ENCODE measurements at places on chromosomes 5 and 9.

GRCh38 chr5:146034127-146034526 is 71.2 kb downstream of the PLAC8L1 start:
- DNase-seq = no peak

GRCh38 chr5:158051036-158051435 is 192.1 kb upstream of the CLINT1 start:
- no peak for DNase-seq

- no peak for DNase-seq
Observed at GRCh38 chr5:135737701-135738563, 96.5 kb upstream of the SLC25A48 start.

GRCh38 chr5:137234973-137235943 is 263.9 kb downstream of the SPOCK1 start:
- DNase-seq = no peak

DNA sequence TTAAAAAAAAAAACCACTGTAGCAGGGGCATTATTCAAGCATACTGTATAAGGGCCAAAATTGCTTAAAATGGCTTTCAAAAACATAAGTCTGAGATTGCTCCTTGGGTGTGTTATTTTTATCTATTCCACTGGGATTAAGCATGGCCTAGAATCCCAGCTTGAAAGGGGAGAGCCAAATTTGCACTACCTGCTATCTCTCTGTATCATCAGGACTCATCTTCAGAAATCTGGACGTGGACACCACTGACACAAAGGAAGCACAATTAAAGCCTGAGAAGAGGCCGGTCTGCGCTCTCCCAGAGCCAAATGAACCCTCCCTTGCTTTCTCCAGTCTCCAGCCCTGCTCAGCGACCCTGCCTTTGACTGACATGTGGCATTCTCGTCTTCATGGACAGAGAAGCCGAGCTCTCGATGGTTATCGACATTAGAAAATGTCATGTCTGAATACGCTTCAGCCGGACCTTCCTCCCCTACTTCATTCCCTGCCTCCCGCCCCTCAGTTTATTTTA is 151.3 kb downstream of the EBF1 start:
- no peak for DNase-seq

GRCh38 chr5:58040846-58041245 is 419.0 kb downstream of the PLK2 start:
- DNase-seq = no peak

DNA sequence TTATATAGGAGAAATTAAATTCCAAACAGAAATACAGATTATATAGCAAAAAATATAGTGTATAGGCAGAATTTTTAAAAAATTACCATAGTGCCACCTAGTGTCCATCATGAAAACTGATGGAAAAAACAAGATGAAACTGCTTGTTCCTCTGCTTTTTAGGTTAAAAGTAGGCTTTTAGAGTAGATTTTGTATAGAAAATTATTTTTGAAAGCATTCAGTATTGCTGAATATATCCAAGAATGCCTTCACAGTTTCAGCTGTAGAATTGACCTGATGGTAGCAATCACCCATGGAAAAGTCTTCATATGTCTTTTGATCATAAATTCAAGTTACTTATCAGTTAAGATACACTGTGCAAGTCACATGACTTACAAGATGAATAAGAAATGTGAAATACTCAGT is 19.7 kb downstream of the RIOK2 start:
- DNase-seq = no peak

GRCh38 chr9:35909274-35909673 is at the start of gene SPAAR:
Gene SPAAR (plus strand): TSS chr9:35909490. CDS start chr9:35910464, 974 bp downstream.
- DNase-seq = no peak

DNA sequence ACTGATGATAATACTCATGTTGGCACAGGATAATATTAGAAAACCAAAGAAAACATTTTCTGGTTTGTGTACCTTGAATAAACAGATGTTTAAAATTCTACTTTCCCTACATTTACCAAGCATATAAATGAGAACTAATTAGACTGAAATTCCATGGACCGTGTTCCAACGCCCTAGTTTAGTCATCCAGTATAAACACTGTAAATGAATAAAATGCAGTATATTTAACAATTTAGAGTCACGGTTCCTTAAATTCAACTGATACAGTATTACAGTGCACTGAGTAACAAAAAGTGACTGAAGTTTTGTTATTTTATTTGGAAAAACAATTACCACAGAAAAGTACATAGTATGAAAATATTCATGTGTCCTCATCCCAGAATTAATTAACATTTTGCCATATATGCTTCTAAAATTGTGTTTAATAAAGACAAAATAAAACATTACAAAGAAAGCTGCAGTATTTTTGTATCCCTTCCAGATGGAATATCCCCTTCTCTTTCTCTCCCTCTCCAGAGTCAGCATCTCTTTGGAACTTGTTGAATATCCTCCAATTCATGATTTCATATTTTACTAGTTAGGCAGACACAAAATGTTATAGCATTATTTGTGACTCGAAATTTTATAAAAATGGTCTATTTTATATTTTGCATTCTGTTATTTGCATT is 112.5 kb downstream of the HMHB1 start:
- no peak for DNase-seq

DNA sequence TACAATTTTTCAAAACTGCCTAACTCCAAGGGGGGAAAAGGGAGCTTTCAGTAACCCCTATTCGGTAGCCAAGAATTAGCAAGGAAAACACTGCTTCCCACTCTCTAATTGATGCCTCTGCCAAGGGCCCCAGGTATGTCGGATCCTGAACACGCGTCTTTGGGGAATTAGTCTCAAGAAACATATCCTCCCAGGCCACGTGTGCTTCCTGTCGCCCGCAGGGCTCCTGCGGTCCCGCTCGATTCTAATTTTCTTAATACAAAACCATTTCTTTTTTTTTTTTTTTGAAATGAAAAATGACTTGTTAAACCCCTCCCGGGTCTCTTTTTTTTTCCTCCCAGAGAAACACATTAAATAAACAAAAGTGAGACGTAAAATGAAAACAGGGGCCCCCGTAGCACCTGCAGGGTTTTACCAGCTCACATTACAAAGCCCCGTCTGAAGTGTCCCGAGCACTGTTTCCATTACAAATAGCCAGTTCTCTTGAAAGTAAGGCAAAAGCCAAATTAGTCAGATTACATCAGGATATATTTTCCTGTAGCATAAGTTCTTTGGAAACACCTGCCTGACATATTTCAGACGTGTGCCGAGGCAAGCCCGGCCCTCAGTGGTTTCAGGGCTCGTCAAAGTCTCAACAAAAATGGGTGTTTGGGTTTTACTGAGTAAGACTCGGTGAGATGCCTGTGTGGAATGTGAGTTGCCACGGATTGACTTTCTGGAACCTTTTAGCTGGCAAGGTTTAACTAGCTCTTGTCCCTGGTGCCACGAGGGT is 21.5 kb downstream of the SMIM23 start:
- no peak for DNase-seq

DNA sequence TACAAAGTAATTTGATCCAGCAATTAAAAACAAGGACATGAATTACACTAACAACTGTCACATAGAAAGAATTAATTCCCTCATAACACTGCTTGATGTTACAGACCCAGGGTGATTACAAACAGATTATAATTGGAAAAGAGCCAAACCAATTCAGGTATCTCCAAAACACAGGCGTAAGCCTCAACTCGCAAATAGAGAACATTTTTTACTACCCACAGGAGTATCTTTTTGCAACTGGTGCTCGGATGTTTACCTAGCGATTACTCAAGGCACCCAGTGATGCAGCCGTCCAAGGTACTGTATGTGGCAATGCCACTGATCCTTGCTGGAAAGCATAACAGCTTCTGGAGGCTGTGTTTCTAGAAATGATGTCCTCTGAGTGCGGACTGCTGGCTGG is 386.1 kb upstream of the KIF2A start:
- no peak for DNase-seq

- no peak for DNase-seq
Observed at GRCh38 chr5:128202320-128202719, 118.8 kb downstream of the SLC12A2 start.

GRCh38 chr5:43352131-43352530 is 38.9 kb upstream of the HMGCS1 start:
- no peak for DNase-seq

- no peak for DNase-seq
Observed at GRCh38 chr5:1815881-1816292, 14.7 kb downstream of the NDUFS6 start.

DNA sequence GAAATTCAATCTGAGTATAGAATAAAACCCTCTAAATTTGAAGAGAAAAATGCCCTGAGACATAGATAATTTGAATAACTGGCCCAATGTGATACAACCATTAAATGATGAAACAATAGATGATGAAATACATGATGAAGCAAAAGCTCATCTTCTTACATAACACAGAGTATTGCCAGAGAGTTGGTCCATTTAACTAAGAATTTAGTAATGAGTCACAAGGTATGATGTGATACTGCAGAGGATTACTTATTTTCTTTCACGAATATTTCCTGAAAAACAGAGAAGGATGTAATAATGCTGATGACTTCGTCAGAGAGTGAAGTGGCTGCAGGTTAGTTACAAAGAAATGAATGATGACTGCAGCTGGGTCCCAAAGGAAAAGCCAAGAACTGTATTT is 379.3 kb downstream of the CDH12 start:
- no peak for DNase-seq

DNA sequence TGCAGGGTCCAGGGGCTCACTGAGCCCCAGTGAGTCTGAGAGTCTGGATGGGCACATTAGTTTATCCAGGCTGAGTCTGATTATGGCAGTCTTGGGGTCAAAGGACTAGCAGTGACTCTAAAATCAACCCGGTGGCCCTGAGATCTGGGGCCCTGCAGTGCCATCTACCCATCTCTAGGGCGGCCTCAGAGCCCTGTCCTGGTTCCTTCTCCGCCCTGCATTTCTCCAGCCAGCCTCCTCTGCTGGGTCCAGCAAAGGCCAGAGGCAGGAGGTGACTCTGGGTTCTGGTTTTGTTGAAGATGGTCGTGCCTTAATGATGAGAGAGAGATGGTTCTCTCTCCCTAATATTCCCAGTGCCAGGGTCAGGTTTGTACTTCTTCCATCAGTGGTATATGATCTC is 15.0 kb downstream of the DCANP1 start:
- DNase-seq = no peak

GRCh38 chr5:67146574-67146973 is 50.0 kb downstream of the CD180 start:
- DNase-seq = no peak

- no peak for DNase-seq
Observed at GRCh38 chr5:167594061-167594435, 697.4 kb upstream of the WWC1 start.

- no peak for DNase-seq
Observed at GRCh38 chr9:8863886-8864544, 1064.4 kb upstream of the DMAC1 start.

GRCh38 chr9:76245518-76245917 is 148.7 kb downstream of the RFK start:
- no peak for DNase-seq

- no peak for DNase-seq
Observed at GRCh38 chr5:126806-127205, 34.8 kb downstream of the PLEKHG4B start.

DNA sequence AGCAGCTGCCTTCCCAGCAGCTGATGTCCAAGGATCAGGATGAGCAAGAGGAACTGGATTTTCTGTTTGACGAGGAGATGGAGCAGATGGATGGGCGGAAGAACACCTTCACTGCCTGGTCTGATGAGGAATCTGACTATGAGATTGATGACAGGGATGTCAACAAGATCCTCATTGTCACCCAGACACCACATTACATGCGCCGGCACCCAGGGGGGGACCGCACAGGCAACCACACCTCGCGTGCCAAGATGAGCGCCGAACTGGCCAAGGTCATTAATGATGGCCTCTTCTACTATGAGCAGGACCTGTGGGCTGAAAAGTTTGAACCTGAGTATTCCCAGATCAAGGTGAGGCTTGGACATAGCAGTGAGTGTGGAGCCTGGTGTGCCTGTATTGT is 46.9 kb downstream of the LARP1 start:
- DNase-seq = no peak

GRCh38 chr5:174581479-174581878 is 142.9 kb upstream of the MSX2 start:
- DNase-seq = no peak

DNA sequence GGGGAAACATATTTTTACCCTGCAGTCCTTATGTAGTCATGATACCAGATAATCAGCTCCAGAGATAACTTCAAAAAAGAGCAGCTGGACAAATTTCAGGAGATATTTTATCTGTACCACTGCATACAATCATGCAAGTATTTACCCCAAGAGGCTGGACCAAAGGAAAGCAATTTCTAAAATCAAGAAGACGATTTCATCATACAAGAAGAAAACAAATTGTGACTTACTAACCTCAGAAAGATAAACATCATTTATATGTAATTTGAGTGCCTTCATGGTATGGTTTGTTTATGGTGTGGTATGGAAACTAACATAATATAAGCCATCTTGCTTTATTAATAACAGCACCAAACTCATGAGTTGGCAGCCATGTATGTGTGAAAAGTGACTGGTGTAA is 603.6 kb downstream of the PSAT1 start:
- DNase-seq = no peak

DNA sequence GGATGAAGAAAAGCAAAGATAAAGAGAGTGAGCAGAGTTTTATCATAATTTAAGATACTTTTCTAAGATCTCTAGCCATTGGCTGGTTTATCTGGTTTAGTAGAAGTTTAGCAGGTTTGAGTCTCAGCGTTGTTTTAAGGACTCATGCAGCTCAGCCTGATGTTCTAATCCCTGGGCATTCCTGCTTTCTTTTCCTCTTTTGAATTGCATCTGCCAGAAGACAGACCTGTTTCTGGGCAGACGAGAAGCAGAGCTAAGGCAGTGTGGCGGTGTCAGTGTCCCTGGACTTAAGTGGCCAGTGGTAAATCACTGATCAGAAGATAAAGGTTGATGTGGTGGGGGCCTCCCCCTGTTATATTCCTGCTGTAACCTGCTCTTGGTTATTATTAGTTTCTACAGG is 138.6 kb downstream of the ADCY2 start:
- DNase-seq = no peak

GRCh38 chr9:6171667-6172066 is 43.9 kb upstream of the IL33 start:
- DNase-seq = no peak

DNA sequence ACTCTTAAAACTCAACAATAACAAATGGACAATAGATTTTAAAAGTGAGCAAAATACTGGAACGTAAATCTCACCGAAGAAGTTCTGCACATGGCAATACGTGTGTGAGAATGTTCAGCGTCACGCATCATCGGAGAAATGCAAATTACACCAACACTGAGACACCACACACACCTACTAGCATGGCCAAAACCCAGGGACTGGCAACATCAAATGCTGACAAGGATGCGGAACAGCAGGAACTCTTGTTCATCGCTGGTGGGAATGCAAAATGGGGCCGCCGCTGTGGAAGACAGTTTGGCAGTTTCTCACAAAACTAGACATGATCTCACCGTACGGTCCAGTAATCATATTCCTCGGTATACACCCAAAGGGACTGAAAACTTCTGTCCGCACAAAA is 21.6 kb upstream of the CLPTM1L start:
- no peak for DNase-seq

DNA sequence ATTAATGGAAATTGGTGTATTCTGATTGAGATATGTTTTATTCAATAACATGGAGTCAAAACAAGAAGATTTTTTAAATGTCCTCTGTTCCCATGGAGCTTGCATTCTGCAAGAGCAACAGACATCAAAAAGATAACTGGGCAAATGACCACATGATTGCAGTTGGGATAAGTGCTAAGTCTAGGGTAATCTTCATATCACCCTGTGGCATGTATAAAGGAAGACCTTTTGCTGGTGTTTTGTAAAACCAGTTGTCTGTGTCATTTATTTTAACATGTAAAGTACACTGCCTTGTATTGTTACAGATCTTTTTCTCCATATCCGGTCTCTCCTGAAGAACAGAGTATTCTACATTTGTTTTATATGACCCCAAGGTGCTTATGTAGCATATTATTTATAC is 44.0 kb downstream of the PTCD2 start:
- no peak for DNase-seq

GRCh38 chr9:108286638-108287206 is 569.1 kb downstream of the ACTL7B start:
- DNase-seq = no peak
